ENCODE measurements at places on chromosomes 2 and 18.

DNA sequence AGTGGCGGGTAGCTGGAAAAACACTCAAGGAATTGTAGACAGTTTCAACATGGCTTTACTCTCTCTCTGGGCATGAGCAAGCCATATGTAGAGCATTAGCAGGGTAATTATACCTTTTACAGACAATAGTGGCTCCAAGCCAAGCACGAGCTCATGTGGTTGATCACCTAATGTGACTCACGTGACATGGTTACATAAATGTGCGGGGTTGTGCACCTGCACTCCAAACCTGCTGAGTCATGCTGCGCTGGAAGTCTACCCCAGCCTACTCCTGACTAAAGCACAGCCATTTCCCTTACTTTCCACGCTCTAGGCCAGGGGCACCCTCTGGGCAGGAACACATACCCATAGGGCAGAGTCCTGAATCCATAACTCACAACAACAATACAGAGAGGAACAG is 232.8 kb downstream of the MBD5 start:
- no peaks in the 10 kb centered on the region for H3K36me3 ChIP-seq
- no peak overlapping the region for H3K4me3 ChIP-seq
- no peak overlapping the region for H3K27ac ChIP-seq
- no peaks in the 10 kb centered on the region for H3K4me1 ChIP-seq
- H3K27me3 ChIP-seq, result no peaks in the 10 kb centered on the region

DNA sequence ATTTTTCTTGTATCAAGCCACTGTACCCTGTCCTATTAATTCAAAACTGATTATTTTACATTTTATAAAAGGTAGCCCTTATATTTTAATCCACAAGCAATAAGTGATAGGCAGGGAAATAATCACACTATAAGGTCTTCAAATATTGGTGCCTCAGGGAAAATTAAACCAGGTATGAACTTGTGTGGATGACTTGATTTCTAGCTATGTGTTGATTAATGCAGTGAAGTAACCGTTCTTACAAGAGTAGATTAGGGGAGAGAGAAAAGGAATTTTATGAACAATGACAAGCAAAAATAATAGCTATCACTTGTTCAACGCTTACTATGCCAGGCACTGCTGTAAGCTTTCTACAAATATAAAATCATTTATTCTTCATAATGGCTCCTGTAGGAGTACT is 199.6 kb downstream of the PTGR3 start:
- no peaks in the 10 kb centered on the region for H3K36me3 ChIP-seq
- no peak overlapping the region for H3K27ac ChIP-seq
- no peaks in the 10 kb centered on the region for H3K4me1 ChIP-seq
- H3K27me3 ChIP-seq, result no peaks in the 10 kb centered on the region
- no peak overlapping the region for H3K4me3 ChIP-seq
- no peak for DNase-seq

GRCh38 chr2:60980071-60980815 is 37.3 kb upstream of the PEX13 start:
- no peaks in the 10 kb centered on the region for H3K27me3 ChIP-seq
- no peak overlapping the region for H3K4me3 ChIP-seq
- H3K36me3 ChIP-seq, result no peaks in the 10 kb centered on the region

DNA sequence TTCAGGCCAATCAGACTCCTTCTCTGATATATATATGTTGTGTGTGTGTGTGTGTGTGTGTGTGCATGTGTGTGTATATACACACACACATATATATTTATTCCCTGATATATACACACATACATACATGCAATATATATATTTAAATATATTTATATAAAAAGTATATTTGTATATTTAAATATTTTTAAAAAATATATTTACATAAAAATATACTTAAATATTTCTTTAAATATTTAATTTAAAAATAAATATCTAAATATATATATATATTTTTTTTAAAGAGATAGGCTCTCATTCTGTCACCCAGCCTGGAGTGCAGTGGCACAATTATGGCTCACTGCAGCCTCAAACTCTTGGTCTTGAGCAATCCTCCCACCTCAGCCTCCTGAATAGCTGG is 281.3 kb downstream of the DYSF start:
- no peaks in the 10 kb centered on the region for H3K27me3 ChIP-seq
- H3K4me3 ChIP-seq, result no peak overlapping the region
- H3K36me3 ChIP-seq, result no peaks in the 10 kb centered on the region
- DNase-seq, result no peak
- H3K27ac ChIP-seq, result no peak overlapping the region

GRCh38 chr2:102033750-102034682 is 42.3 kb downstream of the IL1R2 start:
- no peak overlapping the region for H3K27ac ChIP-seq
- no peak overlapping the region for H3K4me3 ChIP-seq
- DNase-seq, result no peak
- H3K36me3 ChIP-seq, result no peaks in the 10 kb centered on the region

DNA sequence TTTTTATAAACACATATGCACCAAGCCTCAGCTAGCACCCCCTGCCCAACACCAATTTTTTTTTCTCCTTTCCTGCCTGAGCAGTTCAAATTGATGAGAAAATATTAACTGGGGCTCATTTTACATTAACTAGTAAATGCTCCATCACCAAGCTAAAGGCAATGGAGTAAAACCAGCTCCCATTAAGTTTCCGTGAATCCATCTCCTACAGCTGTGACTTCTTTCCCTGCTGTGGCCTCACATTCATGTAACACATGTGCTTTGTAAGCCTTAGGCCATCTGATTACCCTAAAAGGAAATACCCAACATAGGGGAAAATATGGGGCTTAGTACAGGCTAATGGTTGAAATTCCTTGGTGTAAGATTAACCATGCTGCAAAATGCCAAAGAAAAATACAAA is 60.8 kb downstream of the DNER start:
- no peak for DNase-seq
- no peaks in the 10 kb centered on the region for H3K4me1 ChIP-seq
- H3K4me3 ChIP-seq, result no peak overlapping the region
- peaks cover 4% of the 10 kb centered on the region for H3K27me3 ChIP-seq
- no peak overlapping the region for H3K27ac ChIP-seq

DNA sequence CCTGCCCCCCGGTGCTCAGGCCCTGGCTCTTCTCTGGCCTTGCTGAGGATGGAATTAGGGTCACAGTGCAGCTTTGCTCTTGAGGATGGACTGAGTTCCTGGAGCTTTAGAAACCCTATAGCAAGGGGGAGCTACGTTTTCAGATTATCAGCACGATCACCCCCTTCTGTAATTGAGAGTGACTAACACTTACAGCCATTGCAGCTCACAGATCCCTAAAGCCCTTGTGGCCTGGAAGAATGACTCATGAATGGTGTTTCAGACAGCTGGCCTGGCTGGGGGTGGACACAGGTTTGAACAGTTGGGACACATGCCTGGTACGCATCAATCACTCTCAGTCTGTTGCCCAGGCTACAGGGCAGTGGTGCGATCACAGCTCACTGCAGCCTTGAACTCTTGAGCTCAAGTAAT is 79.7 kb upstream of the IGFBP5 start:
- no peak overlapping the region for H3K27ac ChIP-seq
- no peaks in the 10 kb centered on the region for H3K27me3 ChIP-seq
- H3K4me3 ChIP-seq, result no peak overlapping the region
- no peak for DNase-seq
- H3K4me1 ChIP-seq, result no peaks in the 10 kb centered on the region
- no peaks in the 10 kb centered on the region for H3K36me3 ChIP-seq

- H3K27ac ChIP-seq, result no peak overlapping the region
- H3K36me3 ChIP-seq, result no peaks in the 10 kb centered on the region
- H3K27me3 ChIP-seq, result no peaks in the 10 kb centered on the region
- no peaks in the 10 kb centered on the region for H3K4me1 ChIP-seq
- no peak overlapping the region for H3K4me3 ChIP-seq
- DNase-seq, result no peak
Observed at GRCh38 chr2:199348871-199349270, 108.9 kb downstream of the SATB2 start.

DNA sequence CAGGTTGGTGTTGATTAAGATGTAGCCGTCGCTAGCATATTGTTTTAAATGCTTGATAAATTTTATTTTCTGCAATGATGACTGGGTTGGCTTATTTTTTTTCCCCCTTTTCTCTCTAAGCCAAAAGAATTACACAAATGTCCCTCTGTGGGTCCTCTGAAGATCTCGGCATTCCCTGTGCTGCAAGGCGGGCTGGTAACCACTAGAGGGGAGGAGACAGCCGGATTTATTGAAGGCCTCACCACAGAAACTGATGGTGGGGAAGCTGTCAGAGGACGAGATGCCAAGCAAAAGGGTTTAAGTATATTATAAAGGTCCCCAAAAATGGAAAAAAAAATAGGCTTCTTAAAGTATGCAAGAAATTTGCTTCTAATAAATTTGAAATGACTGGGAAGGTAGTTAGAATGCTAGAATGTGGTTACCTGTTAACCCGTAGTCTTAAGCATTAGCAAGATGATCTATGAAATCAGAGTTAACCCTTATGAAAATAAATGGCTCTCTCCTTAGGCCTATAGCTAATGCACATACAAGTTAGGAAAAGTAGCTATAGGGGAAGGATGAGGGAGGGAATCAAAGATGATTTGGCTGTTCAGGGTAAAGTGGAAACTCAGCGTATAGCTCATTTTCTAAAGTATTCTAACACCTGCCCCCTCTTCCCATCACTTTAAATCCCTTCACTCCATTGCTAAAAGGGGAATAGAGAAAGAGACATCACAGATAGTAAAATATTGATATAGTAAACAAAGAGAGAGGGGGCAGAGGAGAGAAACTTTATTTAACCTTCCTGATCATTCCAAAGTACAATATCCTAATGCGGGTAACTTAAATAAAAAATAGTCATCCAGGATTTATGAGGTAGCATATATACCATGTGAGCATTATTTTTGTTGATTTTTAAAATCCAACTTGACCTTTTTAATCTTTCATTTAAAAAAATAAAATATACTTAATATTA is 894.5 kb upstream of the POU3F3 start:
- no peak overlapping the region for H3K27ac ChIP-seq
- no peak overlapping the region for H3K4me3 ChIP-seq
- H3K36me3 ChIP-seq, result no peaks in the 10 kb centered on the region

GRCh38 chr18:29753379-29753778 is 1289.2 kb downstream of the DSC3 start:
- no peak overlapping the region for H3K27ac ChIP-seq
- no peaks in the 10 kb centered on the region for H3K4me1 ChIP-seq
- no peak for DNase-seq
- no peaks in the 10 kb centered on the region for H3K27me3 ChIP-seq
- no peak overlapping the region for H3K4me3 ChIP-seq
- H3K36me3 ChIP-seq, result no peaks in the 10 kb centered on the region

GRCh38 chr2:54787755-54788366 is 64.4 kb downstream of the EML6 start:
- H3K4me1 ChIP-seq, result no peaks in the 10 kb centered on the region
- no peak for DNase-seq
- H3K27me3 ChIP-seq, result no peaks in the 10 kb centered on the region
- H3K27ac ChIP-seq, result no peak overlapping the region
- H3K36me3 ChIP-seq, result no peaks in the 10 kb centered on the region

DNA sequence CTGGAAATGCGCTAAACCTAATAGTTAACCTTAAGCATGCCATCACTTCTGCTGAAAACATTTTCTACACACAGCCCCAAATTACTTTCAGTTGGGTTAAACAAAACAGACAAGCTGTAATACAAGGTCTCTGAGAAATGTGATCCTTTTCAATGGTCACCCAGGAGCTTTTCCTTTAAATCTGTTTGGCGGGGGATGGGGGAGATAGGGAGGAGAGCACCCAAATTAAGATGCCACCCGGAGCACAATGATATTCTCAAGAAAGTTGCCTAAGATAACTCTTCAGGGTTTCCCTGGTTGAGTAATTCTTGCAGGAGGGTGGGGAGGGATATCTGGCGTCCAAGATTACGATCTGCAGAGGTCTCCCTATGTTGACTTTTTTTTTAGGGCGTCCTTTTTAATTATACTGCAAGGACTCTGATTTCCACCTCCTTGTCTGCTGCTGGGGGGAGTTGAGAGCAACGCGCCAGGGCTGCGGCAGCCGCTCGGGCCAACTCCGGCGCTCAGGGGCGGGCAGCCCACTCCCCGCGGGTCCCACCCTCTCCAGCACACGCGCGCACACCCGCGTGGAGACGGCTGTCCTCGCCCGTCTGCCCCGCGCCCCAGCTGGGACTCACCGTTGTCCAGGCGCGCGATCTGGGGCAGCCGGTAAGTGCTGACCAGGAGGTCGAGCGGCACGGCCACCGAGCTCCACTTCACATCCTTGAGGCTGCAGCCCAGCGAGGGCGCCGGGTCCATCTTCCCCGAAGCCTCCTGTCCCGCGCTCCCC is 807 bp downstream of the GAREM1 start:
- peak overlapping the region; percentile 35 for H3K4me3 ChIP-seq
- peaks cover 13% of the 10 kb centered on the region for H3K4me1 ChIP-seq
